ENCODE measurements at places on chromosomes 3 and 15.

- DNase-seq, result no peak
Measured at GRCh38 chr15:69504352-69505040, 51.9 kb downstream of the RPLP1 start.

DNA sequence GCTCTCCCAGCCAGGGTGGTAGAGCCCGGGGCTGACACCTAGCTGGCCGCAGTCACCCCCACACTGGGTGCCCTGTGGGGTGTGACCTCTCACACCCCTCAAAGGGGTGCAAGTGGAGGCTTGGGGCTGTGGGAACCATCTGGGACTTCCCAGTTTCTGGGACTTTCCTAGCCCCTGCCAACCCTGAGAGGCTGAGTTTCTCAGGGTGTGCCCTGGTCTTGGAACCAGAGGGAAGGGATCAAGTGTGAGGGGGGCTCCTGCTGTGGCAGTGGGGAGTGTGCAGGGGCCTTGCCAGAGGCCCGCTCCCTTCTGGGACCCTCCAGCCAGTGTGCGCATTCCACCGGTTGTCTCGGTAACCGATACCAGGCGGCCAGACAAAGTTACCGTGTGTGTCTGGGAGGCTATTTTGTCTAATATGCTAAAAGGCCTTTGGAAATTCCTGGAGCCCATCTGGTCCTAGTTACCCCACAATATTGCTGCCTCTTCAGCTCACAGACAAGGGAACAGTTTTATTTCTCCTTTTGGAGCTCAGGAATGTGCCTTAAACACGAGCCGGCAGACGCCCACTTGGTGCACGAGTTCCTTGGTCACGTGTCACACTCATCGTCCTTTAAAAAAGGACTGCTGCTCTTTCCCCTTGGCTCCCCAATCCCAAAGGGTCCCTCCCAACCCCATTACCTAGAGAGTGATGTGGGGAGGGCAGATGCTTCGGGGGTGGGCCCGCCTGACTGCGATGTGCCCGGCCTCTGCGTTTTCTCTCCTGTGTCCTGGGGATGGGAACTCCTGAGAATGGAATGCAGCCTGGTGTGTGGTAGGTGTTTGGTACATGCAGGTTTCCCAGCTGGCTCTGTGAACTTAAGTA, 33.2 kb downstream of the HDAC11 start:
- no peak for DNase-seq

DNA sequence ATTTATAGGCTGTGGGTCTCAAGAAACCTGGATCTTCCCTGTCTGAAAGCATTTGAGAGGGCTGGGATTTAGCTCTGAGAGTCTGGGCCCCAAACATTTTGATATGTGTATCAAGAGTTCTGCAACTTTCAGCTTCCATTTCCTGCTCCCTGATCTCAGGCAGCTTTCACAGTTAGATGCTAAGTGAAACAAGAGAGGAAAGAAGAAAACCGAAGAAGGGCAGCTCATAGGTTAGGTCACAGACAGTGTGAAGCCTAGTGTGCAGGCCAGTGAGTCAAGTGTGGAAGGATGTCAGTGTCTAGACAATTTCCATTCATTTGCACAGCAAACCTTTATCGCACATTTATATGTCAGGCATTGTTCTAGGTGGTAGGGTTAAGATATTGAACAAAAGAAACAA, 173.6 kb upstream of the PROK2 start:
- DNase-seq, result no peak

- no peak for DNase-seq
Measured at GRCh38 chr3:10703875-10704274, 112.2 kb upstream of the SLC6A11 start.

DNA sequence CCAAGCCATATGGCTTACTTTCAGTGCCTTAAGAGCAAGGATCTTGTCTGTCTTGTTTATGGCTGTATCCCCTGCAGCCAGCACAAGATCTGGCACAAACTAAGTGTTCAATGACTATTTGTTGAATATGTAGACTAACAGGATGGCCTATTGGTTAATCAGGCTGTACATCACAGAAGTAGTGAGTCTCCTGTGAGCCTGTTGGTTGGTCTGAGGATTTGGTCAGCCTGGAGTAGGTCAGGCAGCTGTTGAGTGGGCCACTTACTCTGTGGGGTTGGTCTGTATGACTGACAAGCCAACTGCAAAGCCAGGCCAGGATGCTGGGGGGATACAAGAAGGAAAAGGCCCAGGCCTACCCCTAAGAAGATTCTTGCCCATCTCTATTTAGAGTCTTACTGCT, 33.4 kb upstream of the CILP start:
- DNase-seq, result no peak

GRCh38 chr3:45440562-45440961, 52.2 kb downstream of the LARS2 start:
- DNase-seq, result no peak

DNA sequence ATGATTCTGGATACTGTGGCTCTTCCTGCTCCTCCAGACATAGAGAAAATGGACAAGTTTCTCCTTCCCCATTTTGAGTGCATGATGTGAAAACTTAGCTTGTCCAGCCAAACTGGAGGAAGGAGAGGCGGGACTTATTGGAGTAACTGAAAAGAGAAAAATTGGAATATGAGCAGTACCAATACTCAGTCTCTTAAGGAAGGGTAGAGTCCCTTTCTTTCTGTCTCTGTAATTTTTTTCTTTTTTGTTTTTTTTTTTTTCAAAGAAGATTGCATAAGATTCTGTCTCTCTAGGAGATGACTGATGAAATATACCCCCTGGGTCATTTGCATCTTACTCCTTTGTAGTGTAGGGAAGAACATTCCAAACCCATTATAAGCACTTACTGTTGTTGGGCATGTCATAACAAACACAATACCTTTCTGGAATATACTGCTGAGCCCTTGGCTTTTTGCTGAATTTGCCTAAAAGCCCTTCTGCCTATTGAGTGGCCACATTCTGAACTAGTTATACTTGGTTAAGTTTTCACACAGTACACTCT, 498.1 kb upstream of the TPRG1 start:
- DNase-seq, result peak; percentile 90

DNA sequence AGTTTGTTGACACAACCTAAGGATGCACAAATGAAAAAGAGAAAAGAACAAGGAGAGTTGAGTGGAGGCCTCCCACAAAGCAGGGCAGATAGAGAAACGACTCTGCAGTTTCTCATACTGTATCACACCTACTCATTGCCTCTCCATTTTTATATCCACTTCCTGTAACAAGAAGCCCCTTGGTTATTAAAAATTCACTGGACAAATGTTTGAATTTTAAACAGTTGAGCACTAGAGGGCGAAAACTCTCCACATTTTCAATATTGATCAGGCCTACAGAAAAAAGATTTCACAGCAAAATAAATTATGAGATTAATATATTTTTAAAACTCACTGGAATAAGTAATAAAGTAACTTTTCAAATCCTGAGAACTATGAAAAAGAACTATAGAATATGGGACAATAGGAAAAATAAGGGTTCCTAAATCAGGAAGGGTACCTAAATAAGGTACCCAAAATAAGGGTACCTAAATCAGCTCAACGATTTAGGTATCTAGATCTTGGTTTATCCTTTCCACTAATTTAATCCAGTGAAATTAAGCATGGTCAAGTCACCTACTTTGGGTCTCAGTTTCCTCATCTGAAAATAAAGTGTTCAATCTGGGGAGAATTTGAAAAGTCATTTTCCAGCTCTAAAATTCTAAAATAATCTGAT, 47.0 kb upstream of the PPIB start:
- DNase-seq, result peak; percentile 16

GRCh38 chr3:101544161-101544850, 17.4 kb upstream of the TRMT10C start:
- no peak for DNase-seq

DNA sequence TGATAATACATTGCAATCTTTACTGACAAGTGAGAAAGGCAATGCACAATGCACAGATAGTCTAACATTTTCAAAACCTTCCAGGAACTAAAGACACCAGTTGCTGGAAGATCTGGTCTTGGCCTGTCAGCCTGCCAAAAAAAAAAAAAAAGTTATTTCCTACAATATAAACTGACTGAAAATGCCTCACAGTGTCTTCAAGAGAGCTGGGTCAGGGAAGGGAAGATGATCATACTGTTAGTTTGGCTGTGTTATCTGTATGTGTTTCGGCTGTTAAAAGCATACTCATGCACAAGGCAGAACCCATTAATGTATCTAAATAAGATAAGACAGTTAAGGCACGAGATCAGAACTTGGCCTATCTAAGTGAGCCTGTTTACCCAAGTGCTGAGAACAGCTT, 673.4 kb downstream of the MECOM start:
- no peak for DNase-seq

DNA sequence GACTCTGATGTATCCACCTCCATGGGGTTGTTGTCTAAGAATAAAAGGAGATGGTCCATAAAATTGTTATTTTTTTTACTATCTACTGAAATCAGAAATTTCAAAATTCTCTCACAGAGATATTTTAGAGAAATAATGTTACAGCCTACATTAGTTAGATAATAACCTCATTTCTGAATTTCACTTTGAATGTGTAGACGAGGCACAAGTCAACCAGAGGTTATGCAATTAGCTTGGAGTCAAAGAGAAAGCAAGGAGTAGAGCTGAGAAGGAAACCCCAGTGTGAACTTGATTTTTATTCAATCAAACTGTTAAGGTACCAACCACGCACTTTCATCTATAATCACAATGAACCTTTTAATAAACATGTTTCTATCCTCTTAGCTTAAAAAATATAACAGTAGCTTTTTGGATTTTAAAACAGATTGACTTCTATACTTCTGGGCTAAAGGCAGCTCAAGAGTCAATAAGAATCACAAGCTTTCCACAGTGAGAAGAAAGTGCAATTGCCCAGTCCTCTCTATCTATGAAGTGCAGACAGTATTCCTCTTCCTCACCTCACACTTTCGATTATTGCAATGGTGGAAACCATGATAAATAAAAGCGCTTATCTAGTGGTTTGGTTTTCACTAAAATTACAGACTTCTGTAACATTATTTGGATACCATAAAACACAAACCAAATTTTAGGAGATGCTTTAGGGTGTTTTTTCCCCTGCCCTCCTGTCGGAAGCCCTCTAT, 403.2 kb downstream of the ZBTB20 start:
- DNase-seq, result no peak

GRCh38 chr15:25579127-25579526, 140.3 kb upstream of the UBE3A start:
- DNase-seq, result no peak

DNA sequence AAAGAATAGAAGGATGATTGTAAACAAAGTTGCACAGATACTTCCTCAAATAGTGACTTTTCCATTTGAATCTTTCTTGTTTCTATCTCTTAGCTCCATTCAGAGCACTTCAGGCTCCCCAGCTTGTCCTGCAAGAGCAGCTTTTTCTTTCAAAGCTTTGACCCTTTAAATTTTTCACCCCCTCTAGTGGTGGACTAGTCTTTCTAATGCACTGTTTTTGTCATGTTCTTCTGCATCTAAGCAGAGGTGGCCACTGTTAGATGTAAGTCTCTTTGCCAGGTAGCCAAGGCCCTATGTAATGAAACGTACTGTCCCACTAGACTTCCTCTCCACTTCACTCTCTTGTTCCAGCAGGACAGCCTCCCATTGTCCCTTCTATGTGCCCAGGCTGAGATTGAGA, 74.0 kb upstream of the MANF start:
- no peak for DNase-seq

GRCh38 chr3:183252973-183253527, at the start of gene B3GNT5:
Gene B3GNT5 (plus strand): TSS chr3:183253253. CDS start chr3:183269799, 16,546 bp downstream.
- DNase-seq, result peak; percentile 15

- no peak for DNase-seq
Measured at GRCh38 chr15:63178034-63178433, 11.4 kb upstream of the RAB8B start.

GRCh38 chr3:64604313-64604712, 83.5 kb downstream of the ADAMTS9 start:
- no peak for DNase-seq

- DNase-seq, result no peak
Measured at GRCh38 chr3:59262076-59262498, 212.3 kb upstream of the CFAP20DC start.

DNA sequence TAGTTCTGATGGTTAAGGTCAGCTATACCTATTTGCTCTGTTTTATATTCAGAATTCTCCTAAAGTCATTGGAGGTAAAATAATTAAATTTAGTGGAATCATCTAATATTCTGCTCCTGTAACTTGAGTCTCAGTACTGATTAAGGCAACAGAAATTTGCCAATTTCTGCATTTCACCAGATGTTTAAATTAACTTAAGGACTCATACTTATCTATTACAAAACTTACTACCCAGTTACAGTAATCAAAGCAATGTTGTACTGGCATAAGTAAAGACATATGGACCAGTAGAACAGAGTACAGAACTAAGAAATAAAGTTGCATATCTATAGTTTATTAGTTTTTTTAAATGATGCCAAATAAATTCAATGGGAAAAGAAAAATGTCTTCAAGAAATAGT, 1043.8 kb downstream of the OTOL1 start:
- DNase-seq, result no peak

DNA sequence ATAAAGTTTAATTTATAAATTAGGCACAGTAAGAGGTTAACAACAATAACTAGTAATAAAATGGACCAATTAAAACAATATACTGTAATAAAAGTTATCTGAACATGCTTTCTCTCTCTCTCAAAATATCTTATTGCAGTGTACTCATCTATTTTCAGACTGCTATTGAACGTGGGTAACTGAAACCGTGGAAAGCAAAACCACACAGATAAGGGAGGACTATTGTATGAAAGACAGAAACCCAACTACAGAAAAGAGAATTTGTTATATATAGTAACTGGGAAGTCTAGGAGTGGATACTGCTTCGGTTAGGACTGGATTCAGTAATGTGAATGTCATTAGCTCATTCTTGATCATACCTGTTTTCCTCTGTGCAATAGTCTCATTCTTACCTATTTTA, 119.3 kb upstream of the DAZL start:
- no peak for DNase-seq

GRCh38 chr3:176514297-176514696, 683.0 kb downstream of the TBL1XR1 start:
- DNase-seq, result peak; percentile 7

DNA sequence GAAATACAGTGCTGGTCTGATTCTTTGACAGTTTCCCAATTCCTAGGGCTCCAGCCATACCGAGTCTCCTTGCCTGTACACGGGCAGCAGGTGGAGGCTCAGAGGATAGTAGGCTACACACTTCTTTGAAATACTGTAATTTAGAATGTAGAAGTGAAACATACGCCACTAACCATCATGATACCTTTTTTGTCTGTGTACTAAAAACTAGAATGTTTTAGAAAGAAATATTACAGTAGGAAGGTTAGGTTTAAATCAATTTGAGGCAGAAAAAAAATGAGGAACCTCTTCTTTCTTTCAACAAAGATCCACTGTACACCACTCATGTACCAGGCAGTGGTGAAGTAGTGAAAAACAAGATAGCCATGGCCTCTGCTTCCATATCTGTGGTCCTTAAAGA, 354.7 kb downstream of the MCTP2 start:
- no peak for DNase-seq

DNA sequence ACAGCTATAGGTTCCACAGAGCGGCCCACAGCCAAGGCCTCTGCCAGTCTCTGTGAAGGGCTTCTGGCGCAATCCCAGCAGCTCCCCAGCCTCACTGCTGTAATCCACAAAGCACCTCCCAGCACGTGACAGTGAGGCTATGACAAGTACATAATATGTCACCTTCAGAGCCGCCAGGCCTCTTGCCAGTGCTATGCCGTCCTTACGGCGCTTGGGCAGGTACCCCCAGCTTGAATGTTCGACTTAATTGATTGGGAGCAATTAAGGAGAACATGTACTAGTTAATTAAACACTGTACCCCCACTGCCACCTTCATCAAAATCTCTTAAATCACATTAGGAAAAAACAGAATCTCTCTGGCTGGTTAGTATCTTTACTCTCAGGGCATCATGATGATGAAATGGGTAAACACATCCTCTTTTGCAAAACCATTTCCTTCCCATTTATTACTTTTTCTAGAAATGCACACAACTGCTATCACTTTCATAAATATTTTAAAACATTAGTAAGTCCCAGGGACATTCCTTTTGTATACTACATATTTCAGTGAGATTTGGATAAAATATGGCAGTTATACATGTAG, 169.9 kb downstream of the XXYLT1 start:
- DNase-seq, result no peak
